LHCN-M2 (cell line): ENCODE measurements at places on chromosomes 12 and 14. TPM values are rescaled to one million over a fixed set of nuclear protein-coding genes. Genes with fewer than 3 reads are reported as not detected.

Gene NR4A1
- total RNA-seq: 1.3 and 2.3 TPM in 2 replicates

Gene BRAP
- 18.5 and 19.5 TPM in 2 replicates for total RNA-seq

Gene DHRS2
- total RNA-seq: 1.0 and 2.4 TPM in 2 replicates

DNA sequence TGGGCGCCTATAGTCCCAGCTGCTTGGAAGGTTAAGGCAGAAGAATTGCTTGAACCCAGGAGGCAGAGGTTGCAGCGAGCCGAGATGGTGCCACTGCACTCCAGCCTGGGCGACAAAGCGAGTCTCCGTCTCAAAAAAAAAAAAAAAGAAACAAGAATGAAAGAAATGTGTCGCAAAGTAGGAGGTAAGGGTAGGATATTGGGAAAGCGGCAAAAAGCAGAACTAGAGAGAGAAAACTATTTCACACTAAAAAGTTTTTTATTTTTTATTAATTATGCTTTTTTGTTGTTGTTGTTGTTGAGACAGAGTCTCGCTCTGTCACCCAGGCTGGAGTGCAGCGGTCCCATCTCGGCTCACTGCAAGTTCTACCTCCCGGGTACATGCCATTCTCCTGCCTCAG is 17.7 kb downstream of the SBNO1 start:
- DNase-seq: no peak

DNA sequence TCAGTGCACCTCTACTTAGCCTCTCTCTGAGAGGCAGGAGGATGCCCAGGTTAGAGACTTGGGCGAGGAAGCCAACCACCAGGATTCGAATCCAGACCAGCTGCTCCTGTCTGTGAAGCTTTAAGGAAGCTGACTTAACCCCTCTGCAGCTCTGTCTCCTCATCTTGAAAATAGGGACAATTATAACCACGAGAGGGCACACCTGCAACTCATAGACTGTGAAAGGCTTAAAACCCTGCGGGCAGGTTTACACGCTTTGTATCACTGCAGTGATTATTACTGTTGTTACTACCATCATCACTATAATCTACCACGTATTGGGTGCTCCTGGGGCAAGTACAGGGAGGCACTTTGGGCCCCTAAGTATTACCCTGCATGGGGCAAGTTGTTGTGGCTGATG is 379.8 kb downstream of the VRK1 start:
- no peak for DNase-seq

- peak; percentile 70 for DNase-seq
These were observed 10.9 kb downstream of the ZNF664 start for GRCh38 chr12:123983822-123984485.

GRCh38 chr14:87756661-87757060 is 236.3 kb downstream of the GALC start:
- DNase-seq: no peak
